ENCODE measurements at places on chromosomes 16 and 17.
A peak's percentile ranks its signal among the peaks of the same experiment; 100 is the strongest.

DNA sequence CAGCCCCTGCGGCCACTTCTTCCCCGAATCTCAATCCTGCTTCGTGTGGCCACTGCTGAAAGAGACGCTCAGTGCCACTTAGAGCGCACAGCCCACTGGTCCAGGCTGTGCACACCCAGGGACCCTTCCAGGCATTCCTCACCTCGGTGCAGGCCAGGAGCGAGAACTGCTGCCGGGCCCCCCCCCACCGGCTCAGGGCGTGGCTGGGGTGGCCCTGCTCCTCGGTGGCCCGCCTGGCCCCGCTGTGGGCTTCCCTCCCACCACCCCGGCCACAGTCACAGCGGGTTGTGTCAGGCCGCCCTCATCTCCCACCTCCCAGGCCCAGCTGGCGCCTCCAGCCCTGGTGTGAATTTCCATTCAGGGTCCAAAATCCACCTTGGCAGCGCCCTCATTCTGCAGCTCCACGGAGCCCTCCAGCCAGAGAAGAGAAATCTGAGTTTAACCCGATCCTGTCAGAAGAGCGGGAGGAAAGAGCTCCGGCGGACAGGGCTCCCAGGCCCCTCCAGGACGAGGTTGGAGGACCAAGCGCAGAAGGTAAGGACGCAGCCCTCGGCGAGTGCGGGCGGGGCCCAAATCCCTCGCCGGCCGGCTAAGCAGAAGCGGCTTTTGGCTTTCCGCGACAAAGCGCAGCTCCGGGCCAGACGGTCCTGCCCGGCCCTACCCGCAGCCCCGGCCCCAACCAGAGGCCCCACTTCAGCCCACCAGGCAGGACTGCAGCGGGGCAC is 12.0 kb downstream of the TBC1D16 start:
- no peak for DNase-seq

- no peak for DNase-seq
Measured at GRCh38 chr16:89619840-89620239, 6.4 kb downstream of the DPEP1 start.

DNA sequence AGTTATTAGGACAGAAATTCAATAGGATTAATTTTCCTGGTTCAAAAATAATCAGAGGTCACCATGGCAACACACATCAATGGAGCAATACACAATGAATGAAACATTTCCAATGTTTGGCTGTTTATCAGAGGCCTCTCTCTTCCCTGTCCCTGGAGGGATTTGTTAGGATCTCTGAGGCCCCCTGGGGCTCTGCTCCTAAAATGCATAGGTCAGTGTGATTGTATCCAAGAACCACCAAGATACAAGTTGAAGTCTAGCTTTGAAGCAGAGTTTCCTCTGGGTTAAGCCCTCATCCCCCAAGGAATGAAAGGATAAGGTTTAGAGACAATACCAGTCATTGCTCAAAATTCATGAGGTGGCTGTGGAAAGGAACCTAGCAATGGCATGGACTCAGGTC is 561.2 kb upstream of the C16orf82 start:
- no peak for DNase-seq

GRCh38 chr16:81562926-81563325 is 118.3 kb downstream of the CMIP start:
- DNase-seq = no peak

- DNase-seq = no peak
Measured at GRCh38 chr17:49343273-49343672, 18.8 kb downstream of the ZNF652 start.

DNA sequence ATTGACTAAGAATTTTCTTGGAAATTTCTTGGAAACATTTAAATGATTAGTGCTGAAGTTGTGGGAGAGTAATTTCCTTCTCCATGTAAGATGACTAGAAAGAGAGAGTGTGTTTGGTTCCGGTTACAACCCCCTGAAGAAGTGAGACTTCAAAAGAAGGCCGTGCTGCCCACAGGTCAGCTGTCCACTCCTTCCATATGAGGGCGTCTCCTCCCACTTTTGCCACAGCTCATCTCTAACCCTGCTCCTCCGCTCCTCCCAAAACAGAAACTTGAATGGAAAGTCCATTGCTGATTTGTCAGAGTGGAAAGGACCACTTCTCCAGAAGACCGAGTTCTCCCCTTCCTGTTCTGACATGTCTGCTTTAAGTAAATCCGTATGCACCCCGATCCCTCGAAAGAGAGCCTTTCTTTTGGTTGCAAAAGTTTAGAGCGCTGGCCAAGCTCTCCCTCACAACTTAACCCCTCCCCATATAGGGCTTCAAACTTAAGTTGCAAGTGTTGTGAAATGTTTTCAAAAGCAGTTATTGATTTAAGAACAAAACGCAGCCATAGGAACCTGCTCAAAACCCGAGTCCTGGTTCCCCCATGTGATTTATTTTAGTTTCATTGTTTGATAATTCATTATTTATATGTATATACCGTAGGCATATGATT is 129.5 kb downstream of the SOCS1 start:
- no peak for DNase-seq

GRCh38 chr16:17245776-17246175 is 225.0 kb downstream of the XYLT1 start:
- DNase-seq = no peak

DNA sequence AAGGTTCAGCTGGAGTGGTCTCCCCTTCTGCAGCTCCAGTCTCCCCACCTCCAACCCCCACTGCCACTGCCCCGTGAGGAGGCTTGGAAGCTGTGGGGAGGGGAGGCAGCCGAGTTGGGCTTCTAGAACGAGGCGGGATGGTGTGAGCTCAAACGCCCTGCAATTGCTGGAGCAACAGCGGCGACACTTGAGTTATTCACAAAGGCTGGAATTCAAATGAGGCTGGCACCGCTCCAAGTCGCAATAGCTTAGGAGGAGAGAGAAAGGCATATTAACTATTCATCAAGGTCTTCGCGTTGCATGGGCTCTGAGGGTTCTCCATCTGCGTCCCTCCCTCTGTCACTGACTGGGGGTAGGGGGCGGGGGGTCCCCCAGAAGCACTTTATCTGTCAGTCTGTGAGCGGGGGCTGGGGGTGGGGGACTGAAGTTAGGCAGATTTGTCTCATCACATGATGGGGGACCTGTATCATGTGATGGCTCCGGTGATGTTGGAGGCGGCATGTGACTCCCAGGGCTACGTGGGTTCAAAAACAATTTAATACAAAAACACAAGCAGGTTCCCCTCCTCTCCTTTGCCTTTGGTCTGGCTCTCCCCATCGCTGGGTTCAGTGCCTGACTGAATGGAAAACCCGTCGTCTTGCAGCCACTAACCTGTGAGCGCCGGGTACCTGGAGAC is 70.5 kb downstream of the RBBP6 start:
- DNase-seq = peak; percentile 22

DNA sequence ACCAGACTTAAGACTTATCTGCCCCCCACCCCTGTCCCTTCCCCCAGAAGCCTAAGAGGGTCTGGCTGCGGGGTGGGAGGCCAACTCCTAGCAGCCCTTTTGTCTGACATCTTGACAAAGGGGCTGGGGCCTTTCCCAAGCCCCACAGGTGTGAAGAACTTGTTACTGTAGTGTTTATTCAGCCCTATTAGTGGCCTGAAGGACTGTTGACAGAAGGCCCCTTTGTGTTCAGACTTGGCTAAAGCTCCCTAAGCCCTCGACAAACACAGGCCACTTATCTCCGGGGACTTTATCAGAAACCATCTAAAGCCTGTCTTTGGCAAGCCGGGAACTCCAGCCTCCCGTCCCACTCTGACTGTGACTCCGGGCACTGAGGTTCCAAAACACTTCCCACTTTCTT is 129.8 kb downstream of the NTN1 start:
- no peak for DNase-seq

GRCh38 chr17:76493505-76494167 is 7.6 kb downstream of the RHBDF2 start:
- DNase-seq = no peak

- no peak for DNase-seq
Measured at GRCh38 chr16:67807148-67807682, 526 bp downstream of the TSNAXIP1 start.

DNA sequence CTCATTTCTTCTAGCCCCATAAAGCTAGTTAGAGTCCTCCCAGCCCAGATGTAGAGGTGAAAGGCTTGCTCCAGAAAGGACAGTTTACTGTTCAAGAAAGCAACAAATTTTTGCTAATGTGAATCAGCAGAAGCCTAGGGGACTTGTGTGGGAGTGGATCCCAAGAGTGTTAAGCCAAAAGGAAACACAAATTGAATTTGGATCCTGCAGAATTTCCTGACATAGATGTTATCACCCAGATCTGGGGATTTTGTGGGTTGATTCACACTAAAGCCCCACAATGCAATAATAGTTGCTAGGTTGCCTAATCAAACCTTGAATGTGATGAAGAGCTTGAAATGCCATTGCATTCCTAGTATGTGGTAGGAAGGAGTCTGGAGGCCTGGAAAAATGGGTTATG is 135.2 kb upstream of the HS3ST3A1 start:
- DNase-seq = no peak

GRCh38 chr17:44556166-44556831 is 985 bp upstream of the FZD2 start:
- DNase-seq = peak; percentile 61
